Stimulated activated CD8-positive, alpha-beta memory T cell treated with anti-CD3 and anti-CD28 coated beads, Interleukin-15, amount 100 ng/mL, for 24 hours (primary cell): ENCODE measurements at places on chromosomes 6 and 20.

DNA sequence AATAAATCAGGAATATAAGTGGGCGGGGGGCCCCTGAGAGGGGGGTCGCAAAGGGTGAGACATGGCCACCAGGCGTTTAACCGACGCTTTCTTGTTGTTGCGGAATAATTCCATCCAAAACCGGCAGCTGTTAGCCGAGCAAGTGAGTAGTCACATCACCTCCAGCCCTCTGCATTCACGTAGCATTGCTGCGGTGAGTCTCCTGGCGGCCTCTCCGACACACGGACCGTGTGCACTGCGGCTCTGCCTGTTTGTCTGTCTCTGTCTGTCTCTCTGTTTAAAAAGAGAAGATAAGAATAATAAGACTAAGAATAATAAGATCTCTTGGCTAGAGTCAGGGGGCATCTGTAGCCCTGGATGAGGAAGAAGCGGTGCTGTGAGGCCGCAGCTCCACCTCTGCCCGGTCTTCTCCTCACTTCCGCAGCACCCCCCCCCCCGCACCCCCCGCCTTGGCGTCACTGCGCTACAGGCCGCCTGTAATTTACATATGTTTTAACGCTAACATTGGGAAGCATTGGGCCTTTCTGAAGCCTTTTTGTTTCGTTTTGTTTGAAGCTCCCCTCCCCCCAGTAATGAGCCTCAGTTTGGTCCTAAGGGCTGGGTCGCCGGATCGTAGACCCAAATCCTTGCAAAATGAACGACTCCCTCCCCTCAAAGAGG is 993 bp downstream of the STX16 start:
- DNase-seq, result no peak

DNA sequence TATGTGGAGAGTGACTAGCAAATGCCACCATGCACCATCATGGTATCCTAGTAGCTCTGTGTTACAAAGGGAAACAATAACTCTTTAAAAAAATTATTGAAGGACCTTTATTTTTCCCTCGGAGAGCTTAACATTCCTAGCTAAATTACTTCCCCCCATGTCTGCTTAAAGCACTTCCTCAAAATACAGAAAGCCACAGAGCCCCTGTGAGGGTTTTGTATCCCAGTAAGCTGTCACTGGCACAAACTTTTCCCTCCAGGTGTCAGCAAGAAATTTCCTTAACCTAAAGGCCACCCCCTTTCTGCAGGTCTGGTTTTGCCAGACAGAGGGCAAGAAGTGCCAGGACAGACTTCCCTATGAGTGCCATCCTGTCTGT is 340.0 kb upstream of the PRDM1 start:
- DNase-seq, result no peak

GRCh38 chr6:87498048-87498447 is 25.3 kb downstream of the SLC35A1 start:
- DNase-seq, result no peak

DNA sequence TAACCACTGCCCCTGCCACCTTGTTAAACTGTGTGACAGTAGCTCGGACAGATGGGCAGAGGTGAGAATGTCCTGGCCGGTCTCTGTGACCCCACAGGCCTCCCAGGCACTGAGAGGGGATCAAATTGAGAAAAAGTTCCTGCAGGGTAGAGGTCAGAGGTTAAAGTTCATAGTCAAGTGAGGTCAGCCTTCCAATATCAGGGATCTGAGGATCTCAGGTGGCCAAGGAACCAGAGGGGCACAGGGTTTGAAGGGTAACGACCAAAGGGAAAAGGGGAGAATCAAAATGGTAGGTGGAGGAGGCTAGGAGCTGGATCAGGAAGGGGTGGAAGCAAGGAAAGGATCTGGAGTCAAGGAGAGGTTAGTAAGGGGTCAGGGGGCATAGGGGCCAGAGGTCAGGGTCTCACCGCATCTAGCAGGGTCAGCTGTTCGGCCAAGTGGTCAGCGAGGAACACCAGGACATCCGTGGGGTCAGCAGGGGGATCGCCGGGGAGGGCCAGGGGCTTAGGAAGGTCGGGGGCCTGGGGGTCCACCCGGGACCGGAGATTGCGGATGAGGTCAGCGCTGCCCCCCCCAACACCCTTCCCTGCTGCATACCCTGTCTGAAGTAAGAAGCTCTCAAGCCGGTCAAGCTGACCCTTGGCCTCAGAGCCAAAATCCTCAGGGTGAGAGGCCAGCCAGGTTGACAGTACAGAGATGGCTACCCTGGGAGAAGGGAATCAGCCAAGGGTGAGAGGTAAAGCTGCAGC is 2.9 kb downstream of the RGL2 start:
- no peak for DNase-seq

GRCh38 chr6:8084586-8084985 is 17.8 kb downstream of the EEF1E1 start:
- DNase-seq, result no peak

DNA sequence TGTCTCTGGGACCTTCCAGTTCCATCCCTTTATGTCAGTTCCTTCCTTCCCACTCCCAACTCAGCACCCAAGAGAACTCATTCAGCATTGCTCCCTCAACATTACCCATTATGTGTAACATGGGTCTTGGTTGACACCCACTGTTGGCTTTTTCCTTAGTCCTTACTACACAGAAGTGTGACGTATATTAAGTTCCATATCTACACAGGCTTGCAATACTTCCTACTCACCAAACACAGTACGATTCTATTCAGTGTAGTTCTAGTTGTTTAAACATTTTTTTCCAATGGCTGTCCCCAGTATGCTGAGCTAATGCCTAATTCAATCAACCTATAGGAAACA is 37.7 kb downstream of the ARHGAP18 start:
- DNase-seq, result no peak

DNA sequence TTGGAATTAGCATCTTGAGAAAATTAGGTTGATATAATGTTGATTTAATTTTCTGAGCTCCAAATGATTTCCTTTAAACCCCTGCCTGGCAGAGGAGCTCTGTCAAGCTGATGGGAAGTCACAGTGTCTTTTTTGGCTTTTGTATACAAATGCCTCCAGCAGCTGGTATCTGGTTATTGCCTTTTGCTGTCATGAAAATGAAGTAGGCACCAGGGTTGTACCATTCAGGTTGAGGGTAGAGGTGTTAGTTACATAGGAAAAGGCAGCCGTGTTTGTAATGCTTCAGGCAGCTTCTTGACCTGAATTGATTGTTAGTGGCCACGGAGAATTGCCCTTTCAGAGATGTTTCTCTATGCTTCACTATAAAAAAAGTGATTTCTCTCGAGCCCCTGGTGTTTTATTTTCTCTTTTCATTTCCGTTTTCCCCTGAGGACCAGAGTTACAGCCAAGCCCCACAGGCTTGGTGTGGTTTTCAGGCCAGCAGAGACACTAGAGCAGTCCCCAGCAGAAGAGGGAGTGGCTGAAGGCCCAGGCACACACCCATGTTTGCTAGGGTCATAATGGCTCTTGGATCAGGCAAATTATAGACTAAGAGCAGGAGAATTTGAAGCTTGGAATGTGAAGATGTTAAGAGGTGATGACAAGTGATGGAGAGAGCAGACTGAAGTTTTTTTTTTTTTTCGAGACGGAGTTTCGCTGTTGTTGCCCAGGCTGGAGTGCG is 21.6 kb downstream of the CMTR1 start:
- no peak for DNase-seq

DNA sequence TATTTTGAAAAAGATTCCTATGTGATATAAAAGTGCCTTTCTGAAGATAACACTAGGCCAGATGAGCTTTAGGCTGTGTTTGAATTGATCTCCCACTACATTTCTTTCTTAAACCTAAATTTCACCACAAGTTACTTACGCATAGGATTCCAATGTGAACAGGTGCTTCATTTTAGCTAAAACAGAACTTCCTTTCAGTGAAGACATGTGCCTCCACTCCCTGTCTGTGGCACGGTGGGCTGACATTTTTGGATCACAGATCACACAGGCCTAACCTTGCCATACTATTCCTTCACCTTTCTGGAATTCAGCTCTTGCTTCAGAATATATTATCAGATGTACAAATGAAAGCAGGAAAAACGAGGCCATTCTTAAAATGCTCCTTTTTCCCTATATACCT is 231.8 kb downstream of the SAMD5 start:
- DNase-seq, result no peak

DNA sequence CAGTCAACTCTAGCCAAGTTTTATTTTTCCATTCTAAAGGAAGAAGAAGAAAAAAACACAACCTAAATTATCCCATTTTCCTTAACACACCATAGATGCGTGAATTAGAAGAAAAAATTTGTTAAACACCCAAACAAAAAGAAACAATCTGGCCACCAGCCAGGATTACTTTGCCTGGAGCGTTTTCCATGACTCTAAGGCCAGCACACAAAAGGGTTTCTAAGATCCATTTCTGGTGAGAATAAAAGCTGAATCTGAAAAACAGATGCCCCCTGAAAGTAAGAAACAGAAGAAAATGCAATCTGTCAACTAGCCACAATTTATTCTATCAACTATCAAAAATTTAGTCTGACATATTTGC is 267.2 kb upstream of the SULF2 start:
- no peak for DNase-seq

DNA sequence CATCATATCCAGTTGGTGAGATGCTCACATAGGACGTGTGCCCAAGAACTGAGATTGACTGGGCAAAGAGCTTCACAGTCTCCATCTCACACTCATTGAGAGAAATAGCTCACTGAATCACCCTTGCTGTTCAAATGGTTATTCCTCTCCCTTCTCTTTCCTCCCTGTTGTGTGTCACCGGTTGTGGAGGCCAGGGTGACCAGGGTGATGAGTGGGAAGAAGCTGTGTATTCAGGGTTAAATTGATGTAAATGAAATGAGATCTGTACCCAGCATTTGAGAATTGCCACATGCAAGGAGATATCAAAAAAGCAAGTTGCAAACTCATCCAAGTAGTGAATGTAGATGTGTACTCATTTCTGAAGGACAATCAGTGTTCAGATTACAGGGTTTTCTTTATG is 36.6 kb upstream of the VAPB start:
- no peak for DNase-seq

GRCh38 chr6:1311400-1312202 is at the start of gene FOXQ1:
FOXQ1 (plus strand) TSS chr6:1312098; CDS start chr6:1312705, 607 bp downstream.
- no peak for DNase-seq

DNA sequence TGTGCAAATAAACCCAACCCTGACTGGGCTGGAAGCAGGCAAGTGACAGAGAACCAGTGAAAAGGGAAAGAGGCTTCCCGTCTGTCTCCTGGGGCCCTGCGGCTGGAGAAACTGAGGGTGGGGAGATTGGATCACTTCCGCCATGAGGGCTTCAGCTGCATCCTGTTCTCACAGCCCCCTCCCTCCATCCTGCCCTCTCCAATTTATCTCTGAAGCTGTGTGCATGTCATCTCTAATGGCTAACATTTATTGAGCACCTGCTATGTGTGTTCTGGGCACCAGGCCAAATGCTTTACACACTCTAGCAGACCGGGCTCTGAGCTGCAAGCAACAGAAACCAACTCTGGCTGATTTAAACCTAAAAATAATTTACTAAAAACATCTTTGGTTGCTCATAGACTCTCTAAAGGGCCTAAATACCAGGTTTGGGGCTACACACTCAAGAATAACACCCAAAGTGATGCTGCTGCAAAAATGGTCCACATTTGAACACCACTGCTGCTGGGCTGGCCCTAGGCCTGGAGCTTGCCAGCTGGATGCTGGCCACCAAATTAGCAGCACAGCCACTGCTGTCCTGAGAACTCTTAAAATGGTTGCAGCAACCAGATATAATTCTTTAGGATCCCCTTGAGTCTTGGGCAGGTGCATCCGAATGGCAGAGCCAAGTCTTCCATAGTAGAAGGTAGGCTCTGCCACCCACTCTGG is 123.6 kb upstream of the LRFN2 start:
- no peak for DNase-seq

DNA sequence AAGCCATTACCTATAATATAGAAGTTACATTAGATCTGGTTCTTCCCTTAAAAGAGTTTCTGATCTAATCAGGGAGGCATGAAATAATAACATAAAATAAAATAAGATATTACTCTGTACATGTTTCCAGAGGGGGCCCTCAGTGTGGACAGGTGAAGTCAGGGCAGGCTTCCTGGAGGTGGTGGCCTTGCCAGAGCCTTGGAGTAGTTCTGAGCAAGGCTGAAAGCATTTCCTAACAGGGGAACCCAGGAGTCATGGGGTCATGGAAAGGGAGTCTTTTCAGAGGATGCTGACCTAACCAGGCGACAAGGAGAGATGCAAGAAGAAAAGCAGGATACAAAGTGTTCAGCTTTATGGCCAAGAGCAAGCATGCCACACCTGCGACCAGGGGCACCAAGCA is 471.3 kb upstream of the AGPAT4 start:
- DNase-seq, result no peak

DNA sequence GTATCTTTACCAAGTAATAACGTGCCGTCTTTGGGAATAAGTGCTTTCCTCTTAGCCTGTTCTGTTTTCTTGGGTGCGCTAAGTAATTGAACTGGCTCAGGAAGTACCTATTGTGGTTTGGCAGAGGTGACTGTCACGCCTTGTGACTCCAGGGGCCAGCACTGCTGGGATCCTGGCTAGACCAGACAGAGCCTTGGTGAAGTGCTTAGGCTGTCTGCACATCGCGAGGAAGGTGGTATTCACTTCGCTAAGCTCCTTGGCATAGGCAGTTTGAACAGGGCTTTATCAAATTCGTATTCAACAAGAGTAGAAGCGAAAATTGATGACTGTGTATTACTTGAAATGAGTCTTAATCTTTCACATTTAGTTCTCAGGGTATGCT is 17.6 kb downstream of the PRDM1 start:
- DNase-seq, result no peak

DNA sequence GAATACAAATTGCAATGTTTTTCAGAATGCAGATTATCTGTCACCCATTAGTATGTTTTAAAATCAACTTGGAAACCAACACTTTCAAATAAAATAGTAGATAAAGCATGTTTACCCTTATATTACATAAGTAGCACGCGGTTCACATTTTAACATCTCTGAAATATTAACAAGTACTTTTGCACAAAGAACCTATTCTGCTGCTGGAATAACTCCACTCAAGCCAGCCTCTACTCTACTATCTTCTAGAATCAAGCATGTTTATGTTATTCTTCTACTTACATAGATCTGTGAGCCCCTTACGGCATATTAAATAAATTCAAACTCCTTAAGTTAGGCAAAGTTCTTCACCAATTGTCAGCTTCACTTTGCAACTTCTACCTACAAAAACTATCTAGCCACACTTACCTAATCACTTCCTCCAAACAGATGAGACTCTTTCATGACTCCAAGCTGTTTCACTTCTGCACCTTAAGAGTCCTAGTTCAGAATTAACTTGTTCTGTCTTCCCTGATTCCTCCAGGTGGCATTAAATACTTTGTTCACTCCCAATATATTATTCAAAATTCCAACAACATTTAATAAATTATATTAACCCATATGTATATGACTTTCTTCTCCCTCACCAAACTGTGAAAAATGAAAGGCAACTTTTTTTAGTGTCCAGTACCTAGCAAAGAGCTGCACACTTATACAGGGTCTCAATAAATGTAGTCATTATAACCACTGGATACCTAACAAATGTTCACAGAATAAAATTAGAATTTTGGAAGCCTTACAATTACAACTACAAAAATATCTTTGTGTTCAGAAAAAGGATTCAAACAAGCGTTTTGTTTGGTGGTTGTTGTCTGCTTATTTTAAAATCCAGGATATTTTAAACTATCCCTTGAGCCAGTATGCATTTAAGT is 12.1 kb downstream of the CEP85L start:
- no peak for DNase-seq
